Non-pigmented ciliary epithelial cell (primary cell): ENCODE measurements at places on chromosomes 12 and 14.

DNA sequence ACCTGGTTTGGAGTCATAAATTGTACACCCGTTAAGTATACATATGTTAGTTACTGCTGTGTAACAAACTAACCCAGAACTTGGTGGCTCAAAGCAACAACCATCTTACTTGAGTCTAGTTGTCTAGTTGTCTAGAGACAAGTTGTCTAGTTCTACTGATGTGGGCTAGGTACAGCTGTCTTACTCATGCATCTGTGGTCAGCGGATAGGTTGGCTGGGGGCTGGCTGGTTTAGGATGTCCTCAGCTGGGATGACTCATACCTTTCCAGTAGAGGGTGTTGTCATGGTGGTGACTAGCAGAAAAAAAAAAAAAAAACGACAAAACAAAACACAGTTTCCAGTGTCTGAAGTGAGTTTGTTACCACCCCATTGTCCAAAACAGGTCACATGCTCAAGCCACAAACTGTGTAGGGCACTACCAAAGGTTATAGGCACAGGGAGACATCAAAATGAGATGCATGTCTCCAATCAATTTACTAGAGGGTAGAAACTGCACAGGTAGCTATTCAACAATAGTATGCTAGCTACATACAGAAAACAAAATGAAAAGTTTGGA is 680.3 kb downstream of the MED13L start:
- DNase-seq: peak; percentile 49

DNA sequence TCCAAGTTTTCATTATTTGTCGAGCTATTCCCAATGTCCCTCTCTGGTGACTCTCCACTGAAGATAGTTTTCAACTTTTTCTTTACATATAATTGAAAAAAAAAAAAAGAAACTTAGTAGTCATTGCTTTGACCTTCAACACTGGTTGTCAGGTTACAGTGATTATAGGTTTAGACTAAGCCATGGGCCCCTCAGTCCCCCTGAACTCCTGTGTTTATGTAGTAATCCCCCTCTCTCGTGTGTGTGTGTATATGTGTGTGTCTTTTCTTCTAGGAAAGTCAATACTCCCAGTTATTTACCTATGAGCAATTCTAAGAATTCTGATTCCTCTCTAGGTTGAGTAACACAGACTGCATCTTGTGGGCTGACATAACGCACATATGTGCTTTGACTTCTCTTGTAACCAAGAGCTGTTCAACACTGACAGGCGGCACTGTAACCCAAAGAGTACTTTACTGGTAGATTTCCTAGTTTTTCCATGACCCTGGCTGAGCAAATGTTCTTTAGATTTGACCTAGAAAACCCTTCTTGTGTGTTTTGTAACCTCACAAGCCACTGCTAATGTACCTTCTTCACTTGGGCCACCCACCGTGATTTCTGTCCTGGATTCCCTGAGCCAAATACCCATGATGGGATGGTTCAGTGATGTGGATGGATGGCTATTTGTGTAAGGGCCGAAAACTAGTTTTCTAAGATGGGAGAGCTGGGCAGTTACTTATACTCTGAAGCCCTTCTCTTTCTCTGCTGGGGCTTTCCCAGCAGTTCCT is 15.0 kb upstream of the MANSC4 start:
- DNase-seq: no peak

- DNase-seq: no peak
These were observed 302.3 kb upstream of the TMEM132C start for GRCh38 chr12:127964717-127965116.

- no peak for DNase-seq
These were observed 4.0 kb downstream of the RAB15 start for GRCh38 chr14:64968167-64968566.

GRCh38 chr12:23055004-23055403 is 430.0 kb downstream of the ETNK1 start:
- no peak for DNase-seq

- DNase-seq: peak; percentile 6
These were observed 27.6 kb downstream of the EML5 start for GRCh38 chr14:88765130-88765529.

GRCh38 chr14:94119071-94119470 is 8.5 kb downstream of the IFI27 start:
- DNase-seq: no peak

DNA sequence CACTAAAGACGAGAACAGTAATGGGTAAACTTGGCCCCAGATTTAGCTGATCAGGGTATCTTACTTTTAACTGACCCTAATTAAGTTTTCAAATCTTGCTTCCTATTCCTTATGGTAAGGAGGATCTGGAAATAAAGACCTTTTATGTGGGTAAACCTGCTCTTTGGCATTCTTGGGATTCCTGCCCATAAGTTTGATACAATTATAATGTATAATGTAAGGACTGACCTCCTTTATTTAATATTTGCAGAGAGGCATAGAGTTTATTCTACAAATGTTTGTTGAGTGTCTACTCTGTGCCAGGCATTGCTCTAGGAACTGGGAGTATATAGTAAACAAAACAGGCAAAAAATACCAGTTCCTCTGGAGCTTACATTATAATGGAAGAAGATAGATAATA is 4.4 kb upstream of the PRDM4 start:
- no peak for DNase-seq

DNA sequence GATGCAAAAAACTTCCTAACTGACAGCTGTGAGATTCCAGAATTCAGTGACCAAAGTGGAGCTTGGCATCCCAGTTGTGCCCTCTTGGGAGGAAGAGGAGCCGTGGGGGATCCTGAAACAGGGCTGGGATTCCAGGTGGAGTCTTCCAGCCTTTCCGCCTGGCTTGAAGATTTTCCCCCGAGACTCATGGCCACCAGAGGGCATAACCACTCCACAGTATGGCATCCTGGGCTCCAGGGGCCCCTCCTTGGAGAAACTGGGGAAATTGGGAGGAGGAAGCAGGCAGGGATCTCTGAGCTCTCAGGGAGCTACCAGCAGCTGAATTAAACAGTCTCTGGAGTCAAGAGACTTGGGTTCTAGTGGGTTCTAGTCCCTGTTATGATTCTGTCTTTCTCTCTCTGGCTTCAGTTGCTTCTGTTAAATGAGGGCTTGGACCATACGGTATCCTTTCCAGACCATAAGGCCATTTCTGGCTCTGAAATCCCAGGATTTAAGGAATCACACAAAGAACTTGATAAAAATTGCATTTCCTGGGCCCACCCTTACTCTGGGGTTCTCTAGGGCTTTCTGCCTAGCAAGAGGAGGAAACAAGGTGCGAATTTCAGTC is 2.6 kb upstream of the TAMALIN start:
- no peak for DNase-seq

GRCh38 chr14:64387232-64387781 is 846 bp upstream of the MTHFD1 start:
- no peak for DNase-seq

- DNase-seq: no peak
These were observed 39.8 kb upstream of the HMGA2 start for GRCh38 chr12:65784289-65785015.

DNA sequence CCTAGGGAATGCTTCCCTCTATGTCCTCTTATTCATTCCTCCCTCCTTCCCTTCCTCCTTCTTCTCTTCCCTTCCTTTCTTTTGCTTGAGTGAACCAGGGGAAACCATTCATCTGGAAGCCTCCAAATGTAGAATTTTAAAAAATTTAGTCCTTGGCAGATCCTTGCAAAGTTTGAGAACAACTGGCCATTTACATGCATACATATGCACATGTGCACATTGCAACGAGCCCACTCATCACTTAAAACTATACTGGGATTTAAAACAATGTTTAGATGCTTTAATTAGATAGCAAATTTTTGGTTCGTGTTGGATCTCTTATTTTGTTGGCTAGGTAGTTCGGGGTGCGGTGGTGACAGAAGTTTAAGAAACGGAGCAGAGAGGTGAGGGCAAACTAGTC is 68.0 kb upstream of the HMGA2 start:
- no peak for DNase-seq

GRCh38 chr12:55974308-55974730 is 441 bp downstream of the RAB5B start:
- no peak for DNase-seq
